ENCODE measurements at places on chromosomes 2 and 18.

GRCh38 chr2:69253112-69253511 lies 133.9 kb downstream of the GFPT1 start:
- DNase-seq, result no peak

DNA sequence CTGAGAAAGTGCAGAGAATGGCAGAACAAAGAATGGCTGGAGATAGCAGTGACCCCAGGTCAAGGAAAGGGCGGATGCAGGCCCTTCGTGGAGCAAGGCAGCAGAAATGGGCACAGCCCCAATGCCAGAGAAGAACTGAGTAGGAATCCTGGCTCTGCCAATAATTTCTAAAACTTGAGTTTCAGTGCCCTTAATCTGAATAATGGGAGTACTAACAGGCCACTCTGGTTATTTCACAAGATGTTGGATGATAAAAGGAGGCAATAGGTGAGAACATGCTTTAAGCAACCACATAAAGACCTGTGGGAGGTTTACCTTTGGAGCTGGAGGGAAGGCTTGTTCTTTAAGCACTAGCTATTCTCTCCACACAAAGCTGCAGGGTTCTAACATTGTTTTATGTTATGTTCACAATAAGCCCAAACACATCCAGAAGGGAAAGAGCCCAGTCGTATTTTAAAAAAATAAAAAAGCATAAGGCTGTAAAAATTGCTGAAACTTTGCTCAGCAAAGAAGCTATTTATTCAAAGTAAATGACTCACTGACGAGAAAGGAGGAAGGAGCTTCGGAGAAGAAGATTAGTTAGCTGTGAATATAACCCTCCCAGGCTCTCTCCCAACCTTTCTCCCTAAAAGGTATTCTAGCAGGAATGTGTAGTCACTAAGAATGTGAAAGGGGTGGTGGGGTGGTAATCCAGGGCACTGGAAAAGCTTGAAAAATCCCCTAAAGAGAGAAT lies 470.2 kb downstream of the TXNL1 start:
- DNase-seq, result peak; percentile 7

- no peak for DNase-seq
Observed at GRCh38 chr2:240789501-240790369, 30.3 kb downstream of the KIF1A start.

GRCh38 chr2:8569332-8569930 lies 112.4 kb upstream of the ID2 start:
- no peak for DNase-seq

DNA sequence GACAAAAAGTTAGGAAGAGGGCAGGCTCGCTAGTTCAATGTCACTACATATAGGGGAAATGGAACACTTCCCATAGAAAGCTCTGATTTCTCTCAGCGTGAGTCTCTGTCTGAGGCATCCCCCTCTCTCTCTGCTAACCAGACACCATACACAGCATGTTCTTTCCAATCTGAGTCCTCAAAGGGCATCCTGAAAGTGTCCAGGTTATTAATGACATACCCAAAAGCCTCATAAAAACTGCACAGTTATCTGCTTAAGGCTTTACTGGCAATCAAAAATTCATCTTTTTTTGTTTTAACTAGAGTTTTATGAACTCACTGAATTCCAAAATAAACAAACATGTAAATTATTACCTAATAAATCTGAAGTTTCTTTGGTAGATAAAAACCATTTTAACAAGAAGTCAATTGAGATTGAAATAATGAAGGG lies 137.4 kb downstream of the AFF3 start:
- DNase-seq, result no peak

- no peak for DNase-seq
Observed at GRCh38 chr2:206389164-206389563, 54.2 kb upstream of the ADAM23 start.

- no peak for DNase-seq
Observed at GRCh38 chr2:233288663-233289062, 19.0 kb upstream of the SAG start.

GRCh38 chr2:45596761-45597160 lies 14.3 kb downstream of the SRBD1 start:
- no peak for DNase-seq

GRCh38 chr2:207835805-207836204 lies 66.1 kb upstream of the FZD5 start:
- DNase-seq, result no peak

DNA sequence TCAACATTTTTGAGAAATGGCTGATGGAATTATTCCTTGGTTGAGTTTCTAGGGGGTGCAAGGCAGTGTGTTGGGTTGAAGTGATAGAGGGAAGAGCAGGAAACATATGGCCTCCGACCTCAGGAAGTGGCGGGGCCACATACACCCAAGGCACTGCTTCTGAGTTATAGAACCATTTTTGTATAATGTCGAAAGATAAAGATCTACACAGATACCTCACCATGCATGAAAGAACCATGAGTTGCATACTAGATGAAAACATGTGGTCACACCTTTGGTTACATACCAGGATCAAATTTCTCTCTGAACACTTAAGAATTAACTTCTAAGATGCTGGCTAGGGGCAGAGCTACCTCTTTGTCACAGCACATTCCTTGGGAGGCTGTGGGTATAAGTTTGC lies 23.2 kb downstream of the LAMA3 start:
- no peak for DNase-seq

DNA sequence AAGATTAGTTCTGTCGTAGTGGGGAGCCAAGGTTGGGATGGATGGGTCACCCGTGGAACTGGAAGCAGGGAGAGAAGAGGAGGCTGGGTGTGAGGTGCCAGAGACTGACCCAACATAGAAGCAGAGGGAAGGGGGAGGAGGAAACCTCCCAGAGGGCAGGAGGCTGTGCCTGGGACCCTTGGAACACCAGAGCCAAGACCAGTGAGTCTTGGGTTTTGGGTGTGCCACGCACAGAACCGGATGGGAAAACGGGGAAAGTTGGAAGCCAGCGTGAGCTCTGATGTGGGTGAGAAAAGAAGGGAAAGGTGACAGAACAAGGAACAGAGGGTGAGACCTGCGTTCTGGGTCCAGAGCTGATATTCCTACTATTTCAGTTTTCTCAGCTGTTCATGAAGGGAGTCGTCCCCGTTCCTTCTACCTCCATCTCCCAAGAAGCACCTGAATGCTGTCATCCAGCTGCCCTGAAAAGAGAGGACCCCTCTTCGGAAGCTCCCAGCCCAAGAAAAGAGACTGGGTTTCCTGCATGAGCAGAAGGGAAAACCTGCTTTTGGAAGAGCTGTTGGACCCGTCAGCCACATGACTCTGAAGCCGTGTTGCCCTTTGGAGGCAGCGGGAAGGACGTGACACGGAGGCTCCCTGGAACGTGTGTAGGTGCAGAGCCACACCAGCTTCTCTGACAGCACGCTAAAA lies 250.1 kb downstream of the NDUFA10 start:
- no peak for DNase-seq

GRCh38 chr2:85936421-85937068 lies 47.8 kb upstream of the ST3GAL5 start:
- DNase-seq, result no peak

DNA sequence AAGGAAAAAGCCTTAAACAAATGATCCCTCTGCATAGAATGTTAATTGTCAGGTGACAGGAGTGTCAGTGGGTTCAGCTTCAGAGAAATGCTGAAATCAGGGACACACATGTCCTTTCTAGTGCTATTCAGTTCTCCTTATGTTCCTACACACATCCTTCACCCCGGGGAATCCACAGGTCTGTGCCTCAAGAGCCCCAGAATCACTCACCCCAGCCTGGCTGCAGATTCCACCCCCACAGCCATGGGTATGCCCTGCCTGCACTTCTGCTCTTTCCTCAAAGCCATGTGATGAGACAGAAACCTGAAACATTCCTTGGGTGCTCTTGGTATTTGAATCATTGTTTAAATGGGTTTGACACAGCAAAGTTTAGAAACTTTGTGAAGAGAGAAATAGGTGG lies 27.4 kb upstream of the FZD7 start:
- DNase-seq, result no peak

- no peak for DNase-seq
Observed at GRCh38 chr2:86280191-86280667, 57.2 kb downstream of the REEP1 start.

DNA sequence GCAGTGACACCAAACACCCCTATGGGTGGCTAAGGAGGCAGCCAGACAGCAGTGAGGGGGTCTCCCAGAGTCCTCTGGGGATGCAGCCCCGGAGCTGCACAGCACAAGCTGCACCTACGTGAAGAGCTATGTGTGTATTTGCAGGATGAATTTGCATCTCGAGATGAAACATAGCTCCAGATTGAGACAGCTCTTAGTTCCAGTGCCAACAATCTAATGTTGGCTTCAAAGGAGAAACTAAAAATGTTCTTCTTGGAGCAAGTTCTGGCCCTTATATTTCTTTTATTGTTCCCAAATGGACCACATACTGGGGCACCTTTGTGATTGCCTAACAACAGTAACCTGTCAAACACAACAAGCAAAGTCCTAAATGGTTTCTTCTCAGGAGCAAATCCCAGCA lies 233.9 kb downstream of the SLC4A3 start:
- DNase-seq, result no peak

GRCh38 chr18:79438898-79439627 lies 43.3 kb downstream of the NFATC1 start:
- peak; percentile 20 for DNase-seq

DNA sequence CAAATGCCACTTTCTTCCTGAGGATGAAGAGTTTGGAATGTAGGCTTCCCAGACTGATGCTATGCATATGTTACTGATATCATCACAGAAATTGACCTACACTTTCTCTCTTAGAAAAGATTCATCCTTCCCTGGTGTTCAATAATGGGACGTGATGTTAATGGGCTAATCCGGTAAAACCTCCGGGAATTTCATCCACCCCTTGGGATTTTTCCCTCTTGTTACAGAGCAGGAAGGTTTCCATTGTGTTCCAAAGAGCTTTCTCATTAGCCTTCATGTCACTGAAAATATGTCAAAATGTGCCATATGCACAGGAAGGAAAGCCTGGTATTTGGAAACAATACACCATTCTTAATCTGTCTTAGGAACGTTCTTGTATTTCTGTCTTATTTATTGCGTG lies 20.7 kb downstream of the ALPK2 start:
- no peak for DNase-seq

GRCh38 chr2:133142087-133142486 lies 426.2 kb downstream of the NCKAP5 start:
- DNase-seq, result no peak
